Gastroesophageal sphincter (tissue), 4 donors: ENCODE measurements at places on chromosomes 7 and 10. TPM values are rescaled to one million over a fixed set of nuclear protein-coding genes. Genes with fewer than 3 reads are reported as not detected.

Gene SPDYE8
- not detected for total RNA-seq

Gene JCAD
- 59.9 TPM for total RNA-seq

Gene UPK3B
- total RNA-seq = 0.40 TPM

Gene CHN2
- 9.7 TPM for total RNA-seq

Gene UCMA
- not detected for total RNA-seq

Gene FKBP9
- total RNA-seq = 135 TPM
